ENCODE measurements at places on chromosomes 2 and 18.

DNA sequence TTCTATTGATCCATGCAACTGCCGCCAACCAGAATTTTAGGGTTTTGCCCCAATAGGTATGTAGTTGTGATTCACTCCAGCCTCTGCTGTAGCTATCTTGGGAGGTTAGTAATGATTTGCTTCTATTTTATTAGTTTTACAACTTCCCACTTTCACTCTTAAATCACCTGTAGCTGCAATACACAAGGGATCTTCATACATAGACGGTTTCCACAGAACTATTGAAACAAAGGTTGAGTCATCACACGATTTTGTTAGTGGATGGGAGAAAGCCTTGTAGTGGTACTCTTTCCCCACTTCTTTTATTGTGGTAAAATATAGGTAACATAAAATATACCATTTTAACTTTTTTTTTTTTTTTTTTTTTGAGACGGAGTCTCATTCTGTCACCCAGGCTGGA is 104.2 kb upstream of the SPRED2 start:
- no peak for DNase-seq

GRCh38 chr2:45741161-45741850 is 89.8 kb downstream of the PRKCE start:
- no peak for DNase-seq

GRCh38 chr2:62208758-62209114 is 12.8 kb downstream of the B3GNT2 start:
- DNase-seq: no peak

GRCh38 chr2:239236808-239237205 is 164.0 kb downstream of the HDAC4 start:
- no peak for DNase-seq

DNA sequence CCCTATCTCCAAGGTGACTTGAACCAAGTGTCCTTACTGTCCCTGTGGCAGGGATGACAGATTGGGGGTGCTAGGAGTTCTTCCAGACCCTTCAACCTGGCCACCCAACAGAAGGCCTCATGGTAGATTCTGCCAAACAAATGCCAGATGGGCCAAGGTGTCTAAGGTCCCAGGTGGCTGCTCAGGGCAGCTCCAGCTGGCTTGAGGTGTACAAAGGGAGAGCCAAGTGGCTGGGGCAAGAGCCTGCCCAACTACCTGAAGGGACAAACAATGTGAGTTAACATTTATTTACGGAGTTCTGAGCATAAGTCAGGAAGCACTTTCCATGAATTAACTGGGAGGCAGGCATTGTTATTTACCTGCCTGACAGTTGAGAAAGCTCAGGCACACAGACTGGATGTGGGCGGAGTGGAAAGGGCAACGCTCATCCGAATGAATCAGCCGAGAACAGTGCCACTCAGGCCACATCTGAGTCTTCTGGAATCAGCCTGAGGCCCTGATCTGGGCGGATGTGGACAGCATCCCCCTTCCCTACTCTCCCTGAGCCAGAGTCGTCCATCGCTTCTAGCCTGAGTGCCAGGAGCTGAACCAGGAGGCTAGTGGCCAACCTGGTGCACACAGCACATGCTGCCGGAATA is 4.4 kb upstream of the KCNIP3 start:
- no peak for DNase-seq

DNA sequence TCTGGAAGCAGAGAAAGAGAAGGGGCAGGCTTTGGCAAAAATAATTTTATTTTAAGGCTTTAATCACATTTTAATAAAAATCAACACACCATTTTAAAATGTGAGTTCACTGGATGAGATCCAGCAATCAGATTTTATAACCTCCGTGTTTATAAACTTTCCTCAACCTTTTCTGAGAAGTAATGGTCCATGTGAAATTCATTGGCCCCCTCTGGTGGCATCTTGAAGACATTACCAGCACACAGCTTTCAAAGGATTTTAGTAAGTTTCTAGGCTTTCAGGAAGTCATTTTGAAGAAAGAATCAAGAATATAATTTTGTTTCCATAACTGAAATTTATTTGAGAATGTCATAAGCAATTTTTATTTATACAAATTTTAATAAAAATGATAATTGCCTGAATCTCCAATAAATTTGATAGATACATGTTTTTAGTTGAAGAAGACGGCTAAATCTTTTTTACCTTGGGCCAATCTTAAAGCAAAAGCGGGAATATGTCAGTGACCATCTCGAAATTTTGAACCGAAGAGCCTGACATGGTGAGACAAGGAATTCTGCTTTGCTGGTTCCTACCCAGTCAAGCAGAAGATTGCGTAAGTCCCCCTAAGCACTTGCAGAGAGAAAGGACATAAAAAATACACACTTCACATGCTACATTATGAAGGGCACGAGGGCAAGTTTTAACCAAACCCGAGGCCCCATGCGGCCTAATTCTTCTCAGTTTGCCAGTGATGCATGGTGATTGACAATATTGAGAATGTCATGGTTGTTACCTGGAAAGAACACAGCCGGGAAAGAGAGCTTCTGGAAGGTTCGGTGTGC is 128.4 kb upstream of the CBLN2 start:
- DNase-seq: no peak

DNA sequence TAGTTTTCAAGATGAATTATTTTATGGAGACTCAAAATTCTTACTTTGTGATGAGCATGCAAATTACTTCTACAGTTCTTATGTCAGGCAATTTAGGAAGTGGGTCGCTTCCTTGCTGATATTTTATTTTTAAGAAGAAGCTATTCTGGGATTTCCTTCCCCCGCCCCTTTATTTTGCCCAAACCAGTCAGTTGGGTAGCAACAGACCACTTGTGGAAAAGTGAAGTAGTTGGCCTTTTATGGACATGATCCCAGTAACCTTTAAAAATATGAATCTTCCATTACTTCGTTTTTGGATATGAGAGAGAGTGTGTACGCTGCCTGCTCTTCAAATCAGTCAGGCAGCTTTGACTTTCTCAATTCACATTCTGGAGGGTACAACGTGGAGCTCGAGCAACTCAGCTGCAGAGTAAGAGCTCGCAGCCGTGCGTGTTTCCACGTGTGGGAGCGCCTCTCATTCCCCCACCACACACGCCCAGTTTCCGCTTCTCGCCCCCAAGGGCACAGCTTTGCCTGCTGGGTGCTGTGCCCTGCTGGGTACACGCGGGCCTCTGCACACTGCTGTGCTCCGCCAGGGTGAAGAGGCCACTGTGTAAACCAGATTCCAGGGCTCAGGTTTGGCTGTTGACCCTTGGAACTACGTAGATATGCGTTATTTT is 92.6 kb downstream of the ITGB1BP1 start:
- DNase-seq: no peak

DNA sequence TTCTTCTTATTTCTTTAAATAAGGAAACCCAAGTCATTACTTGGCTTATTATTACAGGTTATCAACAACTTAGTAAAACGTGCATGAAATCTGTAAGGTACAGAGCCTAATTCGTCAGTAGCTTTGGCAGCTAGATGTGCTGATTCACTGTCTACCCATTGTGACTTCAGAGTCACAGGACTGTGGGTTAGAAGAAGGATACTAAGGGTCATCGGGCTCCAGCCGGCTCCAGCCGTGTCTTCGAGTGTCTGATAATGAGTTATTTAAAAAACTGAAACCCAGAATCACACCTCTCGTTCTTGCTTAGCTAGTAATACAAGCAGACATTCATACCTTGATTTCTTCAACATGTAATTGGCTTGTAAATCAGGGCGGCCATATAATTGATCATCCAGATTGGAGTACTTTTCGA is 170.5 kb downstream of the FMNL2 start:
- no peak for DNase-seq

- no peak for DNase-seq
Measured at GRCh38 chr18:73981796-73982195, 165.8 kb downstream of the FBXO15 start.

GRCh38 chr2:53536583-53537361 is 230.8 kb upstream of the CHAC2 start:
- no peak for DNase-seq

GRCh38 chr2:227765788-227766372 is 20.2 kb downstream of the SCYGR8 start:
- no peak for DNase-seq

DNA sequence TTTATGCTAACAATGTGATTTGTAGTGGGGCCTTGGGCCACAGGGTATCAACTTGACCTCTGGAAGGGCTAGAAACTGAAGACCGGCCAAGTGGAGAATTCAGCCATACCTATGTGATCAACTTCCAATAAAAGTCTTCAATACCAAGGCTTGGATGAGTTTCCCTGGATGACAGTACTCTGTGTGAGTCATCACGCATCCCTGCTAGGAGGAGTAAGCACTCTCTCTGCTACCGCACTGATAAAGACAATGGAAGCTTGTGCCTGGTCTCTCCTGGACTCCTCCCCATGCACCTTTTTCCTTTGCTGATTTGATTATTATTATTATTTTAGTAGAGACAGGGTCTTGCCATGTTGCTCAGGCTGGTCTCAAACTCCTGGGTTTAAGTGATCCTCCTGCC is 58.1 kb downstream of the SKA1 start:
- DNase-seq: no peak

GRCh38 chr2:205261516-205262020 is 420.7 kb upstream of the NRP2 start:
- DNase-seq: no peak

DNA sequence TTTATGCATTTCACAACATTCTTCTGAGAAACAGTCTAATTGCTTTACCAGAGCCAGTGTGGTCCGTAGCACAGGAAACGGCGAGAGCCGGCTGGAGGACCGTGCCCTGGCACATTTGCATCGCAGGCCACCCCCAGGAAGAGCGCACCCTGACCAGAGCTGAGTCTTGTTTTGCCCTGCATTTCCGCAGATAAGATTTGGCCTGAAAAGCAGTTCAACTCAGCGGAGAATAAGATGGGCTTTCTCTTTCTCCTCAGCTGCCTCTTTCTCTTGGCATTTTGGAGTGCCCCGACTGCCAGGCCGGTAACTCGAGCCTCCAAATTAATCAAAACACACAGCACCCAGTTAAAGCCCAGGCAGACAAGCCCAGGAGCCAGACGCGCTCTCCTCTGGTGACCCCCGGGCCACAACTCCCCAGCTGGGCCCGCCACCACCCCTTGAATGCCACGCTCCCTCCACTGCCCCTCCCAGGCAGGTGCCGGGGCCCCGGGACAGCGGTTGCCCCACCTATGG is 464 bp downstream of the COL4A4 start:
- no peak for DNase-seq

GRCh38 chr2:1968988-1969700 is 224.8 kb upstream of the PXDN start:
- DNase-seq: no peak

GRCh38 chr2:133760376-133760775 is 192.1 kb upstream of the NCKAP5 start:
- DNase-seq: no peak

- DNase-seq: no peak
Measured at GRCh38 chr2:196365145-196365544, 193.8 kb upstream of the STK17B start.

DNA sequence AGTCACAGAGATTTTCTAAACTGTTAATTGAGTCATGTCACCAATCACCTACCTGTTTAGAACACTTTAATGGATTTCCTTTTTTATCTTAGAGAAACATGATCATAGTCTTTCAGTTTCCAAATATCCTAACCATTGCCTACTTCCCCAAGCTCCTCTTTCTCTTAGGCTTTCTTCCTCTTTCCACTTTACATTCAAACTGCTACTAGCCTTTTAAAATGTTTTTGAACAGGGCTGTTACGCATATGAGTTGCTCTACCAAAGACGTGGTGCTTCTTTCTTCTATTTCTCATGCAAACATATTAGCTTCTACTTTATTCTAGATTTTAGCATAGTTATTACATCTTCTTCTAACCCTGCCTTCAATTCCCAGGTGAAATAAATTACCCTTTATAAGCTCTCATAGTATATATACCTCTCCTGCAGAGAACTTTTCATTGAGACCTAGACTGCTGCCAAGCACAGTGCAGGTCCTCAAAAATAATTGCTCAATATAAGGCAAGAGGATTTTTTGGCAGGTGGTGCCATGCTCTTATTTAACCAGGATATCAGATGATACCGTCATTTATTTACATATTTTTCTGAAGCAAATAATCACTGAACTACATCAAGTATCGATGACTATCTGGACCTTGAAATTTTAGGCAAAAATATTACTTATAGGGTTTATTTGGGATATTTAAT is 937.1 kb downstream of the TSN start:
- no peak for DNase-seq

DNA sequence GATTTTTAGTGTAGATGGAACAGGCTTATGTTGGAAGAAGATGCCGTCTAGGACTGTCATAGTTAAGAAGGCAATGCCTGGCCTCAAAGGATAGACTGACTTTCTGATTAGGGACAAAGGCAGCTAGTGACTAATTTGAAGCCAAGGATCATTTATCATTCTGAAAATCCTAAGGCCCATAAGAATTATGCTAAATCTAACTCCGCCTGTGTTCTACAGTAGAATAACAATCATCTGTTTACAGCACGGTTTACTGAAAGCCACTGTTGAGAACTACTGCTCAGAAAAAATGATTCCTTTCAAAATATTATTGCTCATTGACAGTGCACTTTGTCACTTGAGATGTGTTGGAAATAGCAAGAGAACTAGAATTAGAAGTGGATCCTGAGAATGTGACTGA is 44.5 kb downstream of the BABAM2 start:
- no peak for DNase-seq

DNA sequence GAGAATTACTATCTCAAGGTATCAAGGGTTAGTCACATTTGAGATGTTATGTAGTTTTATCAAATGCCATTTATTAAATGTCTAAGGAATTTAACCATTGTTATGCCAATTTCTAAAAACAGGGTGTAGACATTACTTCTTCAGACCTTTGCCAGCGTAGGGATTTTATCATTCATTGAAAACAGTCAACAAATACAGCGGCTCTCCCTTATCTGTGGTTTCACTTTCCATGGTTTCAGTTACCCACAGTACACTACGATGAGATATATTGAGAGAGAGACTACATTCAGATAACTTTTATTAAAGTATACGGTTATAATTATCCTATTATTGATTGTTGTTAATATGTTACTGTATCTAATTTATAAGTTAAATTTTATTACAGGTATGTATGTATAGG is 234.7 kb downstream of the TMX3 start:
- DNase-seq: no peak

- DNase-seq: no peak
Measured at GRCh38 chr2:28927878-28928277, 33.4 kb downstream of the WDR43 start.

- no peak for DNase-seq
Measured at GRCh38 chr2:22481486-22482259, 903.3 kb upstream of the KLHL29 start.

- DNase-seq: no peak
Measured at GRCh38 chr2:50490991-50491390, 540.9 kb downstream of the NRXN1 start.

DNA sequence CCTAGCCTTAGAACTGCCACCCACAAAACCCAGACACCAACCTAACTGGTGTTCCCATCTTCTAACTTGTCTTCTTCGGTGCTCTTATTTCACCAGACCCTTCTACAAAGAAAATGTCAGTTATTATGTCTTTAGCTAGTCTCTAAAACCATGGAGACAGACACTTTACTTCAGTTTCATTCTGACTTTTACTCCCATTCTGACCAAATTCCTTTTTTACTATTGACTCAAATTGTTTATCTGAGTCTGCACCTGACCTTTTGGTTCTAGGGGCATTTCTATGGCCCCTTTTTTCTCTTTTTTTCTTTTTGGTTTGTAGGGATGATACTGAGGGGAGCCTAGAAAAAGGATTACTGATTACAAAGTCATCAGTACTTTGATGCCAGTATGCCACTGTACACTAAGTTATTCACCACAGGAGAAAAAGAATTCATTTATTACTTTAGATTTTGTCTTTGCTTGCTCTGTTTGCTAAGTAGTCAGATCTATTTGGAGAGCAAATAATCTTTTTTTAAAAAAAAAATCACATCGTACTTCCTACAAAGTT is 6.8 kb upstream of the SLC1A4 start:
- no peak for DNase-seq

- no peak for DNase-seq
Measured at GRCh38 chr2:203061346-203061745, 46.7 kb downstream of the NBEAL1 start.

Data from stimulated activated CD8-positive, alpha-beta memory T cell treated with anti-CD3 and anti-CD28 coated beads, Interleukin-2, amount 100 ng/mL, for 1 hour (primary cell).